ENCODE measurements at places on chromosomes 2 and 18. TPM values are rescaled to one million over a fixed set of nuclear protein-coding genes. Genes with fewer than 3 reads are reported as not detected.

CNTNAP5 gene
- not detected for total RNA-seq

GBX2 gene
- total RNA-seq = not detected

TBR1 gene
- total RNA-seq = not detected

NT5C1B gene
- total RNA-seq = not detected

All from colonic mucosa (tissue), 4 donors.